H7 (cell line): ENCODE measurements at places on chromosomes 5 and 9.
A peak's percentile ranks its signal among the peaks of the same experiment; 100 is the strongest.

- DNase-seq, result no peak
Measured at GRCh38 chr5:141532726-141533125, 43.8 kb downstream of the PCDHGC5 start.

DNA sequence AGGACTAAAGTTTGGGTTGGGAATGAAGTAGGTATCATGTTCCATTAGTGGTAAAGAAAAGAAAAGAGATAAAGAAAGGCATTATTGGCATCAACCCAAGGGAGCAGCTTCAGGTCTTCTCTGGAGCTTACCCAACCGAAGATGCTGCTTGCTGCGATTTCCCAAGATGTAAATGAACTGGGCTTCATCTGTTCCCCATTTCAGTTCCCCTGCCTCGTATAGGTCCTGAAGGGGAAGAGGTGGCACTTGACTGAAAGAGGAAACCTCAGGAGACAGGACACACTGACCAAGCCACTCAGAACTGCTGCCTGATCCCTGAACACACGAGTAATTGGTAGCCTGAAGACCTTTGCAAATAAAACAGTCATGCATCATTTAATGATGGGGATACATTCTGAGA is 24.6 kb downstream of the ANXA6 start:
- no peak for DNase-seq

GRCh38 chr9:97804059-97804365 is 49.0 kb upstream of the FOXE1 start:
- no peak for DNase-seq

- DNase-seq, result no peak
Measured at GRCh38 chr9:71647094-71647591, 121.2 kb downstream of the CEMIP2 start.

DNA sequence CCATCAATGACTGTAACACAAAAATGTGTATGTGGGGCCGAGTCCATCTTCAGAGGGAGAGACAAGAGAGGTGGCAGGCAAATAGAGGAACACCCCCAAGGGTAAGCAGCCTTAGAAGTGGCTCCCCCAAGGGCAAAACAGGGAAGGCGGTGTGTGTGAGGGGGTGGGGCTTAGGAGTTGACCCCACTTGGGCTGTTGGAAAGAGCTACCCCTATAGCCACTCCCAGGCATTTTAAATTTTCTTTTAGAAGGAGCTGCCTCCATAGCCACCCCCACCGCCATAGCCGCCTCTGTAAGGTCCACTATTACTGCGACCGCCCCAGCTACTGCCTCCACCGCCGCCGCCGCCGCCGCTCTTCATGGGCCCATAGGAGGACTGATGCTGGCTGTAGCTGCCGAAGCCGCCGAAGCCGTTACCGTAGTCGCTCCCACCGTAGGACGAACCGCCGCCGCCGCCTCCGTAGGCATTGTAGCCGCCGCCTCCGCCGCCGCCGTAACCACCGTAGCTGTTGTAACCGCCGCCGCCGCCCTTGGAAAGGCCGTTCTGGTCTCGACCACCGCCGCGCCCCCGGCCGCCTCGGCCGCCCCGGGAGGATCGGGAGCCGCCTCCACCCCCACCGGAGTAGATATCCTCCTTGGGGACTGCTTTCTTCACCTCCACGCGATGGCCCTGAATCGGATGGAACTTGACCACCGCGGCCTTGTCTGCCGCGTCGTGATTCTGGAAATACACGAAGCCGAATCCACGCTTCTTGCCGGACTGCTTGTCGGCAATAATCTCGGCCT is 1.1 kb downstream of the HNRNPA0 start:
- DNase-seq, result peak; percentile 53

GRCh38 chr5:132854301-132854700 is 12.0 kb downstream of the GDF9 start:
- no peak for DNase-seq

- DNase-seq, result no peak
Measured at GRCh38 chr5:76855961-76856360, 6.1 kb downstream of the S100Z start.

GRCh38 chr5:173204185-173204979 is 30.6 kb downstream of the NKX2-5 start:
- DNase-seq, result no peak

DNA sequence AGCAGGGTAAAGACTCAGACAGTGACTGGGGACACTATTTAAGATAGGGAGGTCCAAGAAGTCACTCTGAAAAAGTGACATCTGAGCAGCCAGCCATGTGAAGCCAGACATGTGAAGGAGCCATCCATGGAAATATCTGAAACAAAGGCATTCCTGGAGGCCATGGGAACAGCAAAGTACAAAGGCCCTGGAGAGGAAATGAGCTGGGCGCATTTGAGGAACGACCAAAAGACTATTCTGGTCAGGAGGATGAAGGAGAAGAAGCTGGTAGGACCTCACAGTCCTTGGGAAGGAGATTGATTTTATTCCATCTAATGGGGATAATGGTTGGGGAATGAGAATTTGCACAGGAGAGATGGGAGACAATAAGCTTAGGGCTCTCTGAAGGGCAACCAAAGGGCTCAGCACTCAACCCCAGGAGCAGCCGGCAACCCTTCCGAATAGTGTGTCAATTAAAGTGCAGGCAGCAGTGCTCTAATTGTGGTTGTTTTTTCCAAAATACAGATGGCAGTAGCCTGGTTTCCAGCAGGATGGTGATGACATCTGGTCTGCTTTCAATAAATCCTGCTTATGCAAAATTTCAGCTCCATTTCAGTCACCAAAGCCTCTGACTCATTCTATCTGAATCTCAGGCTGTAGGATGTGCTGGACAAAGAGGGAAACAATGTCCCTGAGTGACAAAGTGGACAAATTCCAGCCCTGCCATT is 26.7 kb downstream of the FOXI1 start:
- DNase-seq, result no peak

DNA sequence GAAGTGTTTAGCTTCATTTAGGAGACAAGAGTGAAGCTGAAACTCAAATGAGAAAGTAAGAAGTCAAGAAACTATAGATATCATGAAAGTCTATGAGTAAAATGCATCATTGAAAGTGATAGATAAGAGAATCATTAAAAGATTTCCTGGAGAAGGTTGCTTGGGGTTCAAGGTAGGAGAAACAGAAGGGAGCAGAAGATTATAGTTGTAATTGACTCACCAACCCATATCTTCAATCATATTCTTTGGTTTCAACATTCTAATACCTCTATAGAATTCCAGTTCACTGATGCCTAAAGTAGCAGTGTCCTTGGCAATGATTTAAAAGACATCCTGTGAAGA is 365.7 kb upstream of the RIOK2 start:
- DNase-seq, result no peak

GRCh38 chr9:98181746-98182068 is 10.7 kb downstream of the CORO2A start:
- DNase-seq, result no peak

GRCh38 chr9:98185021-98185567 is 7.3 kb downstream of the CORO2A start:
- DNase-seq, result no peak

DNA sequence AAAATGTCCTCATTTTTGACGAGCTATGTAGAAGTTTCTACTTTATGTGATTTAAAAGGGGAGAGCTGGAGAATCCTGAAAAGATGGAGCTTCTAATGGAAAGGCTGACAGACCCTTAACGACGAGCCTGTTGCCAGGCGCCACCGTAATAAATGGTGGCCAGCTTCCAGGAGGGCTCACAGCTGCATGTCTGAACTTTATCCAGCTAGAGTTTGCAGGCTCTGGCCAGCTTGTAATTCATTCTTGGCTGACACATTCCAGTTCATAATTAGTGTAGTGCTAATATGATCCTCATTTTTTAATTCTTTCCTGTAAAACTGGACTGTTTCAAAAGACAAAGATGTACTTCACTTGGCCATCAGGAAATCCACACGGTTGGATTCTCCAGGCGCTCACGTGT is 246.7 kb downstream of the GAS1 start:
- DNase-seq, result no peak

DNA sequence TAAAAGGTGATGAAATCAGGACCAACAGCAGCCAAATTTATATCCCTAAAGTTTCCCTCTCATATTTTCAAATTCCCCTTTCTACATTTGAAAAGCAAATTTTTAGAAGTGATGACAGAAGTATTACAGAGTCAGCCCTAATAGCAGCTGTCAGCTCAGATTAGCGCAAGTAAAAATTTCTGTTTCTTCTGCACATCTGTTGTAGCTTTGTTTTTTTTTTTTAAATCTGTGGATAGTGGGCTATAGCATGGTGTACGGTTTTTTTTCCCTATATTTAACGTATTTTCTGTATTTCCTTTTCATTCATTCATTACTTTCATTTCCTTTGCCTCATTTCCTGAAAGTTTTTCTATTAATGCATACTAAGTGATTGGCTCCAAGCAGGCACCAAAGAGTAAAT is 99.1 kb downstream of the MACIR start:
- DNase-seq, result no peak

GRCh38 chr5:94746731-94747124 is 128.3 kb downstream of the SLF1 start:
- no peak for DNase-seq

DNA sequence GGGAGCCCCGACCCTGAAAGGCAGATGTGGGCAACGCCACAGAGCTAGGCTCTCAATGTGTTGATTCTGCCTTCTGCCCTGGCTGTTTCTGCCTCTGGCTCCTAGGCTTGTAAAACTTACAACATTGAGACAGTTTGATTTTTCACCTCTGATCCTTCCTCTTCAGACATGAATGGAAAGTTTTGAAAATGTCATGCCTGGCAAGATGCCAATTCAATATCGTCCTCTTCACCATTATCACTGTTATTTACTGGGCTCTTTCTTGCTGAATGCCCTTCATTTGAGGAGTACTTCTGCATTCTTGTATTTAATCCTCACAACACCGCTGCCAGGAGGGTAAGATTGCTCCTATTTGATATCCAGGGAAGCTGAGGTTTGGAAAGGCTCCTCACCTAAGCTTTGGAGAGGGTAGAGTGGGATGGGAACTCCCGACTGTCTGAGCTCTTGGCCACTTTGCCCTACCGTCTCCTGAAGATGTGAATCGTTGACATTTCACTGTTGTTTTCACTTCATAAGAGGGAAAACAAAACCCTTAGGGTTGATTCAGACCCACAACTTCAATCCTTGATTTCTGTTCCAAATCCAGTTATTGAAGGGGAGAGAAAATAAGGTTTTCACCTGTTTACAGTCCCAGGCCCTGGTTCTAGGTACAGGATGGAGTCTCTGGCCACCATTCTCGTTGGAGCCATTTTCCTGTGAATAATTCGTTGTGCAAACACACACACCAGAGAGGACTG is 12.7 kb upstream of the FGF1 start:
- no peak for DNase-seq

DNA sequence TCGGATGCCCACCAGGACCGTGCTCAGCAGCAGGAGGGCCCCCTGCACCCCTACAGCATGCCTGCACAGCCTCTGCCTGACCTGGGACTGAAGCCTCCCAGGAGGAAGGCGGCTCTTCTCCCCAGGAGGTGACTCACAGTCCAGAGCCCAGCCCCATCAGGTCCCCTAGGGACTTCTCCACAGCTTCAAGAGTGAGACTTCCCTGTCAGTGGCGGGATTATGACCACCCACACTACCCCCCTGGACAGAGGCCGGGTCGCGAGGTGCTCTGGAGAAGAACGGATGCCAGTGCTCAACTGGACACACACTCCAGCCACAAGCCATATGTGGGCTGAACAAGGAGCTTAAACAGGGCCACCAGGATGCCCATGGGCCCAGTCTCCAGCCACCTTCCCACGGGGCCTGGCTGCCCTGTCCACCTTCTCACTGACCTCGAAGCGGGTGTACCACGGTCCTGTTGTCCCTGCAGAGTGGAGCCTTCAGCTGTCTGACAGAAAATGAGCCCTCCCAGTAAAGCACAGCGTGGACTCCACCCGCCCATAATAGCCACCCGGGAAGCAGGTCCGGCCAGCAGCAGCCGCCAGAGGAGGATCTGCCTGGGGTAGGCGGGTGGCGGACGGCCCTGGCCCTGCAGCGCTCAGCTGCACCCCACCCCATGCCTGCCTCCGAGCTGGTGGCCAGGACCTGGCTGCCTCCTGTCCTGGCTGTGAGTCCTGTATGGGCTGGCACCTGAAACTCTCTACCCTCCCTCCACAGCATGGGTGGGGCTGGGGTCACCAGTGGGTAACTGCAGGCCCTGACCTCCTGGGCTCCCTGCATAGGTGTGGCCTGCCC is 54.7 kb downstream of the SEMA4D start:
- no peak for DNase-seq

GRCh38 chr9:32942755-32943460 is 58.5 kb downstream of the APTX start:
- no peak for DNase-seq

DNA sequence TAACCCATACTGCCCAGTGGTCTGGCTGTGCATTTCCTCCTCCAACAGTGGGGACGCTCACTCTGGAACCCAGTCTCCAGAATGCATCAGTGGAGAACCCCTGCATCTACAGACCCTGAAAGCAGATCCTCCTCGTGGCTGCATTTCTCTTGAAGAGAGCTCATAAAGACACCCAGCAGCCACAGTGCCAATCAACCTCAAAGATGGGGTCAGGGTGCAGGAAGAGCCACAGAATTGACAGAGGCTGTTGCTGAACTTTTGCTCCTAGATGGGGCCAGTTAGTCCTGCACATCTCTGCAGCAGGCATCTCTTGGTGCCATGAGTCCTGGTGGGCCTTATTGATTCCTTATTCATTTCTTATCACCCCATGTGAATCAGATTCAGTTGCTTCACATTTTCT is 39.6 kb downstream of the ADRB2 start:
- no peak for DNase-seq

DNA sequence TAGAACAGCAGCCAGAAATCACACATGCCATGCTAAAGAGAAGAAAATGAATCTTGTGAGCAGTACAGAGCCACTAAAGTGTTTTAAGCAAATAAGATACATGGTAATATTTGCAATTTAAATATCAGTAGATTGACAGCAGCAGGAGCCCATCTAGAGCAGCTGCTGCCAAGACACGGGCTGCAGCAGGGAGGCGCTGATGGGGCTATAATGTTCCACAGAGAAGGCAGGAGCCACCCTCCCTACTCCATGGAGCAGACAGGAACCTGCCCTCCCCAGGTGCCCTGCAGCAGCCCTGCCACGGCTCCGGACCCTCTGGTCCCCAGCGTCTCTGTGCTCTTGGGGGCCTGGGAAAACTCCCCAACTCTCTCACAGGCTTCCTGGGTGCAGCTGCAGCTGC is 224.1 kb upstream of the ISL1 start:
- DNase-seq, result peak; percentile 47

DNA sequence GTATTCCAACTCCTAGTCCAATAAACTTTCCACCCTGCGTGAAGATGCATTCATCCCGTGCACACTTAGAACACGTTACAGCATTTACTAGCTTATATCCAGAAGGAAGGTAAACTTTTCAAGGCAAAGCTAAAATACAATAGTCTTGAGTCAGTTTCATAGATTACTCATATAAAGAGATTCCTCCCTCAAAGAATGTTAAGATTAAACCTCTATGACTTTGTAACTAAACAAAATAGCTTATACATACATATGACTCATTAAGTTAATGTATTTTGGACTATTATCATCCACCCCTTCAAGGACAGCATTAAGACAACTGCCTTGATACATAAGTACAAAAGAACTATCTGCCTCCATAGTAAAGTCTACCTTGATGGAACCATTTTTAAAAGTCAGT is 36.1 kb downstream of the TLE1 start:
- DNase-seq, result no peak

GRCh38 chr9:15401266-15401665 is 21.4 kb upstream of the SNAPC3 start:
- no peak for DNase-seq
